ENCODE measurements at places on chromosomes 2 and 18. TPM values are rescaled to one million over a fixed set of nuclear protein-coding genes. Genes with fewer than 3 reads are reported as not detected.
A peak's percentile ranks its signal among the peaks of the same experiment; 100 is the strongest.

NEB gene
- 212 TPM for total RNA-seq

LYG1 gene
- 0.59 TPM for total RNA-seq

GULP1 gene
- total RNA-seq, result 56.8 TPM

ELOA2 gene
- not detected for total RNA-seq

TCF23 gene
- total RNA-seq, result 0.20 TPM

GPR39 gene
- 0.20 TPM for total RNA-seq

DNA sequence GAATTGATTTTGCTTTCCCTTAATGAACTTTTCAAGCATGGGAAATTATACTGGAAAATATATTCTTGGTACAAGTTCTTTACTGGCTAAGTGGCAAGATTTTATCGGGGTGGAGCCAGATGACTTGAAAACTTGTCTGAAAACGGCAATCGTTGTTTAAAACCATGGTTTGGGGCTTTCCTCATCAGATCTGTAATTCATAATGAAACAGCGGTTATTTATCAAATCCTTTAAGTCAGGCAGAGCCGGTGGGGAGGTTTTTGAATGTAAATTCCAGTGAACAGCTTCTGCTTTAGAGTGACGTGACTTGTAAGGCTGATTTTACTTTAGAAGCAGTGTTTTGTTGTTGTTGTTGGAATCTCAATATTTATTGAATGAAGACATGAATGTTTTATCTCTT is 2.6 kb downstream of the SEC11C start:
- DNase-seq, result no peak

GRCh38 chr2:225764346-225764745 is 364.8 kb downstream of the NYAP2 start:
- DNase-seq, result no peak

GRCh38 chr2:3294493-3294892 is 83.1 kb downstream of the EIPR1 start:
- no peak for DNase-seq

DNA sequence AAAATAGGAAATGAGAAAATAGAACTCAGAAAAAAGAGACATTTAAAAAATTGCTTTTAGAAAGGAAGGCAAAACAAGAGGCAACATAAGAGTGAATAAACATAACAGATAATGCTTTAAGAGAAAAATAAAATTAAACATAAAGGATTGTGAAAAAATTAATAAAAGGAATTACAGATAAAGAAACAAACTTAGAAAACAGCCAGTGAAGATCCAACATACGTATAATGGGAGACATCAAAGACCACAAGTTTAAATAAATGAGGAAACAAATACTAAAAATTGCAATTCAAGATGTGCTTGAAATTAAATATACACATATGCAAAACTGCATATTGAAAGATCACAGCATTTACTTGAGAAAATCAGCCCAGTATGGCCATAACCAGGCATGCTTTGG is 448.9 kb downstream of the NBAS start:
- no peak for DNase-seq

- no peak for DNase-seq
Measured at GRCh38 chr18:55487997-55488396, 100.0 kb downstream of the TCF4 start.

- DNase-seq, result no peak
Measured at GRCh38 chr18:75502286-75502685, 74.8 kb upstream of the SMIM21 start.

DNA sequence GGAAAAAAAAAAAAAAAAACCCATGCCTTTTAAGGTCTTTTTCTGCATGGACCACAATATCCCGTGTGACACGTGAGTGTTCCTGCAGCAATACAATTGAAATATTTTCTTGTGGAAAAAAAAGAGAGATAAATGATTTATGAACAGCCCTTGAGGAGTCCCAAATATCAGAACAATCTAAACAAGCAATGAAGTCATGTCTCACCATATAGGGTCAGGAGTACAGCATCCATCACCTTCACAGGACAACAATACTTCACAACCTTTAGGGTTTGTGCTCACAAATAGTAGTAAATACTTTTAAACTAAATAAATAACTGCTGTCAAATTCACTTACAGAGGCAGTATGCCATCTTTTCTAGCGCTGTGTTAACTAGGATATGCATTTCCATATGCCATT is 87.9 kb downstream of the ZEB2 start:
- no peak for DNase-seq

GRCh38 chr18:74427442-74428112 is 29.5 kb downstream of the DIPK1C start:
- no peak for DNase-seq

DNA sequence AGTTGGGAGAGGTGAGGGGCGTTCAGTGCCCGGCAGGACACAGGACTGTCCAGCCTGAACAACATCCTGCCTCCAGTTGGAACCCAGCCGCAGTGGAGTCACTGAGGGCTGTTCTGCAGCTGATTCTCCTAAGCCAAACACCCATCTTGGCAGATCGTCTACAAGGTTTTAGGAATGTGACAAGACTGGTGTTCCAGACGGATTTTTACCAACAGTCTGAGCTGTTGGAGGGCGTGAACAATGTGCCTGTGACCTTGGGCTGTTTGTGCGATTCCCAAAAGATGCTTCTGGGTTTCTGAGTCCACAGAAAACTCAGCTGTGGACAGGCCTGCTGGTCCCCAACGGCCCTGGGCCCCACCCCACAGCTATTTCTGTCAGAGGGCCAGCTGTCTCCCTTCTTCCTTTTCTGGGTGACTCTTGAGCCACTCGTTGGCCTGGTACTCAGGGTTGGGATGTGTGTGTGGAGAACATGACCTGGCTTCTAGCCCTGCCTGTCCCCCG is 5.7 kb downstream of the LRRFIP1 start:
- DNase-seq, result no peak

DNA sequence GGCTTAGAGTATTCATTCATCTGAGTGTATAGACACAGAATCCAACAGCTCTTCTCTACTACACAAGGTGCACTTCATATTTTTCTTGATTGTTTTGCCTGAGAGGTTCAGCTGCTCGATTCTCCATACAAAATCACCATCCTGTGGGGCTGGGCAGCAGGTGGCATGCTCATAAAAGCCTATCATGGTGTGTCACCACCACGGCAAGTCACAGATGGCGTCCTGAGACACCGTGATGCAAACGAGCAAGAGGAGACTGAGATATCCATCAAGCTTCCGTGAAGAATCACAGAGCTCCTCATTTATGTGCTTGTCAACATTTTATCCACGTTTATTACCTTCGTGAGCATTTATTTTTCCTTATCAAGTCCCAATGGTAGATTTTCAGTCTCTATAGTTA is 22.4 kb upstream of the NRP2 start:
- DNase-seq, result no peak

- no peak for DNase-seq
Measured at GRCh38 chr2:2107627-2108026, 223.4 kb downstream of the MYT1L start.

GRCh38 chr2:38214209-38214717 is 138.3 kb upstream of the CYP1B1 start:
- peak; percentile 26 for DNase-seq

DNA sequence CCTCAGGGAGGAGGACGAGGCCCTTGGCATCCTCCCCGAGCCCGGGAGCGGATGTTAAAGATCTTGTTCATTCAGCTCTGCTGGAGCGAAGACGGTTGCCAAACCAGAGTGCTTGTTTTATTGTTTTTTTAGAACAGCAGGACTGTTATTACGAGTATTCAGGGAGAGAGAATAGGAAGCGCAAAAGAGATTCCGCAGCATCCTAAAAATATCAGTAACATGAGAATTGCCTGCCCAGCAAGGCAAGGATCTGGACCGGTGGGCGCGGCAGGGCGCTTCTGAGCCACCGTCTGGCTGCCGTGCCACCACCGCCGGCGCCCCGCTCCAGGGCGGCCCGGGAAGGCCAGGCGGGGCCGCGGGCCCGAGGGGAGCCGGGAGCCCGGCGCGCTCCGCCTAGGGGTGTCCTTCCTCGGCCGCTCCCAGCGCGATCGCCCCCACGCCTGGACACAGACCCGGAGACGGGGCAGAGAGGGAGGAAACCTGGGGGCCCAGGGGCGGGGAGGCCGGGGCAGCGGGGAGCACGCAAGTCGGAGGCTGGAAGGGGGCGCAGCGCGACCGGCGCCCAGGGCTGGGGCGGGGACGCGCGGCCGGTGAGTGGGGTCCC is 843 bp downstream of the CYS1 start:
- peak; percentile 44 for DNase-seq

GRCh38 chr2:241551998-241552737 is 6.4 kb upstream of the BOK start:
- DNase-seq, result no peak

GRCh38 chr2:233142355-233142897 is 82.3 kb downstream of the INPP5D start:
- no peak for DNase-seq

DNA sequence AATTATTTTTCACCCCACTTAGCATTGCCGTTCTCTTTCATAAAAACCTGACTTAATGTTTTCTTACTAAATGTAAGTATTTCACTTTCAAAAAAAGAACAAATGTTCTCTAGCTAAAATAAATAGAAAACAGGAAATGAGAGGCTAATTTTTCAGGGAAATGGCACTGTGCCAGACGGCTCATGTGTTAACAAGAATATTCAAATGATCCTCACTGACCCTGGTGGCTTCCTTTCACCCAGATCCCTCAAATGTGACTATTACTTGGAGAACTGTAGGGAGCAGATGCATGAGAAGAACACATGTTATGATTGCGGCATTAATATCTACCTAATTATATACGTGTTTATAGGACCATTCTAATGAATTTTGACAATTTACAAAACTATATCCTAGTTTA is 827.7 kb downstream of the SOCS6 start:
- DNase-seq, result peak; percentile 1

GRCh38 chr2:212957624-212958023 is 193.8 kb downstream of the IKZF2 start:
- DNase-seq, result no peak

DNA sequence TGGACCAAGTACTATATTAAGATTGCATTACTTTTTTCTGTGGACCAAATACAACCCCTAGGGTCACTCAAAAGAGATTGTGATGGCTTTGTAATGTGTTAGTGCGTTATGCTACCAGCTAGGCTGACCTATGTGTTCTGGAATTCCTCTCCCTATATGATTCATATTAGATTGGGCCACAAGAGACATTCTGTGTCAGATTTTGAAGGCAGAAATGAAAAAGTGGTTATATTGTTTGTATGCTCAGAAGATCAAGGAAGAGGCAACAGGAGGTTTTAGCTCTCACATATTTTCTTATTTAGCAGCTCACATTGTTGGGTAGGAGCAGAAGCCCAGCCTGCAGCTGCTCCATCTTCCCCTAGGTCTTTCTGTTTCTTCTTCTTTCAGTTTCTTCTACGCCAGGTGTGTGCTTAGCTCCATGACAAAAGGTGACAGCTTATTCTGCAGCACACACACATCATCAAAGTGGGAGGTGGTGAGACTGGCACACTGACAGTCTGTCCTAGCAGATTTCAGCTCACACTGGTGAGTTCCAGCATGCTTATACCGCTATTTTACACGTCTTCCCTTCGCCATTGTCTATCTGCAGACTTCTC is 156.8 kb upstream of the UBE2E3 start:
- no peak for DNase-seq

DNA sequence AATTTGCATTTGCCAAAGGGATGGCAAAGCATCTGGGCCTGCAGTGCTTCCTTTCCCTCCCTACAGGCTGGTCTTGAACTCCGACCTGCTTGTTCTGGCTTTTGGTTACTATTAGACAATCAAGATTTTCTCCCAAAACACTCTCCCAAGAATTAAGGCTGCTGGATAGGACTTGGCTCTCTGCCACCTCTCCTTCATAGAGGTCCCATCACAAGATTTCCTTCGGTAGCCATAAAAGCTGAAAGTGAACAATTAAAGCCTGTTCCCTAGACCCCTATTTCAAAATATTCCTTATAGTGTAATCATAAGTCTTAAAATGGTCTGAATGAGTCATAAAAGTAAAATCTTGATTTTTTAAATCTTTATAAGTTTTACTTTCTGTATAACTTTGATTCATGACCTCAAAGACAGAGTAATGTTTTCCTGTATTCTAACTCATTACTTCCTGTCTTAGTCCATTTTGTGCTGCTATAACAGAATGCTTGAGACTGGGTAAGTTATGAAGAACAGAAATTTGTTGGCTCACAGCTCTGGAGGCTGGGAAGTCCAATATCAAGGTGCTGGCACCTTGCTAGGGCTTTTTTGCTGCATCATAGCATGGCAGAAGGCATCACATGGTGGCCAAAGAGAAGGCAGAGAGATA is 37.8 kb upstream of the TNP1 start:
- DNase-seq, result no peak

DNA sequence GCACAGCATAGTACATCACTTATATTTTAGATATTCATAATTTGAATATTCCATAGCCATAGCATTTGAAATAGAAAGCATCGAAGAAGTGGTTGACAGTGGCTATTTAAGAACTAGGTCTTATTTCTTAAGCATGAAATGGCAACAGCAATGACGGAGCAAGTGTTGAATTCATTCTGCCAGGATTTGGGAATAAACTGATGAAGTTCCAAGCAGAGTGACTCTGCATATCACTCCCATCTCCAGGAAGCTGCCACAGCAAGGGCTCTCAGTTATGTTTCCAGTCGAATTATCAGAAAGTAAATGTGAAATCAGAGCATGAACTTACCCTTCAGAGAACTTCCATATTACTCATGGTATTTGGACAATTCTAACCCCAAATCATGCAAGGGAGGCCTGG is 208.1 kb downstream of the IKZF2 start:
- DNase-seq, result no peak

GRCh38 chr2:49032126-49032525 is 122.2 kb downstream of the FSHR start:
- no peak for DNase-seq

DNA sequence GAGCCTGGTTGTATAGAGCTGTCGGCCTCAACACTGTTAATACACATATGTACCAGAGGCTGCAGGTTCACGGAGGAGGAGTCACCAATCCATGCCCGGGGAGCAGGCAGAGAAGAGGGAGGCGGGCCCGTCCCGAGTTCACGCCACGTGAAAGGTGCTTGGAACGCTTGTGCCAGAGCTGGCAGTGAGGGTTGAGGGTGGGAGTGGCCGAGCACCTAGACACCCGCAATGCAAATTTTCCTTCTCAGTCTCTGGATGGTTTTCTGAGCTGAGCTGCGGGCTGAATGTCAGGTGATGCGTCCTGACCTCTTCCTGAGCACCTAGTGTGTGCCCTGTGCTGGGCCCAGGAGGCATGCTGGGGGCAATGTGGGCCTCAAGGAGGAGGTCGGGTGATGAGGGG is 52.2 kb downstream of the ODC1 start:
- no peak for DNase-seq

GRCh38 chr2:67883316-67884087 is 179.3 kb downstream of the C1D start:
- no peak for DNase-seq

DNA sequence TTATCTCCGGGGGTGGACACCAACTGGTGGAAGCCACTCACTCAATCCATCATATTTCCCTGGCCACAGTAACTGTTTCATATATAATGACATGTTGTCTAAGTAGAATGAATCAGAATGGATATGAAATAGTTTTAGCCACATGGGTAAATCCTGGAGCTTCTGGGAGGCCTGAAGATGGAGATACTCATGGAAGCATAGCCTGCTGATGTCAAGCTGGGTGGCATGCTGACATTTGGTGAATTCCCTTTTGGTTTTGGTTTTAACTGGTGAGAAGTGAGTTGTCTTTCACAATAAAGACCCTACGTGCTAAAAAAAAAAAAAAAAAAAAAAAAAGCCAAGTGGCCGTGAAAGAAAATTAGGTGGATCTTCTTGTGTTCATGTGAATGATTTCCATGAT is 105.3 kb upstream of the ITGA6 start:
- DNase-seq, result no peak

GRCh38 chr2:241163601-241164118 is 13.4 kb downstream of the PPP1R7 start:
- no peak for DNase-seq

GRCh38 chr2:206245265-206245672 is 29.2 kb upstream of the ZDBF2 start:
- DNase-seq, result no peak
